Esophagus mucosa (tissue), 1 donor: ENCODE measurements at places on chromosomes 1 and 21.

GRCh38 chr1:51097171-51097570 lies 4.9 kb upstream of the C1orf185 start:
- ATAC-seq, result no peak

DNA sequence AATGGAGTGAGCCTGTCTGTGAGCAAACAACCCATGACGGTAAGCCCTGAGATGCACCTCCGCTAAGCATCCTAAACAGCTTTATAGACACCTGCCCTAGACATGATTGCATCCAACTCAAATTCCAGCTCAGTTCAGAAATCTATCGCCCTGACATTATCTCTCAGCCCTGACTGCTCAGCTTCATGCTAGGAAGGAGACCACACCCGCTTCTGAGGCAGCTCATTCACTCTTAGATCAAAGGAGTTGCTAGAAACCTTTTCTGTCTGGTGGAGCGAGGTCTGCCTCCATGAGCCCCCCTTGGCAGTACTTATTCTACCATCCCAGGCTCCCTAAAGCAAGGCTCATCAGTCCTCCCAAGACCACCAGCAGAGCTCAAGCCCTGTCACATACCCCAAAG lies 17.0 kb downstream of the IL10RB start:
- no peak for ATAC-seq

- no peak for ATAC-seq
These were observed 122.0 kb downstream of the CDC7 start for GRCh38 chr1:91622616-91623015.

DNA sequence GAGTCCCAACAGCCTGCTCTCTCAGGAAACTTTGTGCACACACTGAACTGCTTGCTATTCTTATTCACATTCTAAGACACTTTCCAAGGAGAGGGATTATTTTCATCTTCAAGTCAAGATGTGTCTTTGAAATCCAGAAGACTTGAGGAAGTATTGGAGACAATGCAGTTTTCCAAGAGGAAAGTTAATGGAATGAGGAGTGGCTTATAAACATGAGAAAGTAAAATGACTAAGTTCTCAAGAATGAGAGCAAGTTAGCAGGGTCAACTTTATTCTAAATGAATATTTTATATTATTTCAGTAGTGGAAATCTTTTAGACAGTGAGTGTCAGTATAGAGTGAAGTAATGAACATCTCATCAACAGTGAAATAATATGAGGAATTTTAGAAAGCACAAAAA lies 1239.3 kb downstream of the MRPL39 start:
- ATAC-seq, result no peak

GRCh38 chr1:231000639-231001038 lies 21.7 kb downstream of the ARV1 start:
- no peak for ATAC-seq

DNA sequence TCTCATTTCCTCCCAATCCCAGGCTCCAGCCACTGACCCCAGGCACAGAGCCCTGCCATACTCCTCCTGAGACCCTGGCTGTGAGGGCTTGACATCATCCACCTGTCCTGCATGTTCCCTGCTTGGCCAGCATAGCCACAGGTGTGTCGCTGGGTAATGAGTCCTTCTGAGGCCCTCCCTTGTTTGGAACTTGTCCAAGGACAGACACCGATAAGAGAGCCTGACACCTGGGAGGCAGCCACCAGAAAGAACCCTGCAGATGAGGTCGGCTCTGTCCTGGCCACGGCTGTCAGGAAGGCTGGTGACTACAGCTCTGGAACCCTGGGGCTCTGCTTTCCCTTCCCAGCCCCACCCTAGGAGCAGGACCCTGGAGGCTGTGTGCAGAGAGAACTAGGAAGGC lies 34.6 kb downstream of the TMEM63A start:
- no peak for ATAC-seq

DNA sequence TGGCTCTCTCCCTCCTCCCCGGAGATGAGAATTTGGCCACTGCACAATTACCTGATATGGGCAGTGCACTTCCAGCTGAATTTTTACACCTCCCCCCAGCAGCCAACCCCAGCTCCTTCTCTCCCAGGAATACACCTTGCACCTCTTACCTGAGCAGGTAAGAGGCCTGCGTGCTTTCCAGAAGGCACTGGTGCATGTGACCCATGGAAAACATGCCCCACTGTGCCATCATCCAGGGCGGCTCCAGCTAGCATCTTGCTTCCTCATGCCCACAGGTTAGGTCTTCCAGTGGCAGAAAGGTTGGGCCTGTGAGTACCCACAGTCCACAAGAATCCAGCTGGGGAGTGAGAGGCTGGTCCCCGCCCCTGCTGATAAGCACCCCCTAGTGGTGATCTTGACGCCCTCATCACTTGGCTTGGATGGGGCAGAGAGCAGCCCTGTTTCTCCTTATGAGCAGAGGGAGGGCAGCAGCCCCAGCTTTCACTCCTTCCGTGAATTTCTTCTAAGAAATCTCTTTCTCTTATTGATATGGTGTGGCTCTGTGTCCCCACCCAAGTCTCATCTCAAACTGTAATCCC lies 57.8 kb downstream of the EDARADD start:
- ATAC-seq, result no peak

DNA sequence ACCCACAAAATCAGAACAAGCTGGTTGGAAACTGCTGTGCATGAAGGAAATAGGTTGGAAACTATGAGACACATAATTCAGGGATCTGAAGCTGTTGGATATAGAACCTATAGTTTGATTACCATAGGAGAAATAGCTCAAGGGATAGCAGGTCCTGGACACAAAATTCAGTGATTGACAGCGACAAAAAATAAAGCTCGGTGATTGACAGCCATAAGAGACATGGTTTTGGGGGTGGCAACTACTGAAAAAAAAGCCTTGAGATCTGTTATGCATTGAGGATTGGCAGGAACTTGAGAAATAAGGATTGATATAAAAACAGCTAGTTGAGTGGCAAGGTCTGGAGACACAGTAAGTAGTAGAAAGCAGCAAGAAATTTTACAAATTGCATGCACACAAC lies at the start of gene KRTAP25-1:
Gene KRTAP25-1 (minus strand): TSS at position 300 of the 400 bp plus-strand sequence. CDS start 24 bp downstream, at position 276.
- ATAC-seq, result no peak

GRCh38 chr1:17232759-17233661 lies 15.9 kb upstream of the PADI3 start:
- peak; percentile 59 for ATAC-seq

GRCh38 chr1:47188791-47189785 lies 748 bp downstream of the PDZK1IP1 start:
- ATAC-seq, result peak; percentile 0
